ENCODE measurements at places on chromosomes 5 and 9.

DNA sequence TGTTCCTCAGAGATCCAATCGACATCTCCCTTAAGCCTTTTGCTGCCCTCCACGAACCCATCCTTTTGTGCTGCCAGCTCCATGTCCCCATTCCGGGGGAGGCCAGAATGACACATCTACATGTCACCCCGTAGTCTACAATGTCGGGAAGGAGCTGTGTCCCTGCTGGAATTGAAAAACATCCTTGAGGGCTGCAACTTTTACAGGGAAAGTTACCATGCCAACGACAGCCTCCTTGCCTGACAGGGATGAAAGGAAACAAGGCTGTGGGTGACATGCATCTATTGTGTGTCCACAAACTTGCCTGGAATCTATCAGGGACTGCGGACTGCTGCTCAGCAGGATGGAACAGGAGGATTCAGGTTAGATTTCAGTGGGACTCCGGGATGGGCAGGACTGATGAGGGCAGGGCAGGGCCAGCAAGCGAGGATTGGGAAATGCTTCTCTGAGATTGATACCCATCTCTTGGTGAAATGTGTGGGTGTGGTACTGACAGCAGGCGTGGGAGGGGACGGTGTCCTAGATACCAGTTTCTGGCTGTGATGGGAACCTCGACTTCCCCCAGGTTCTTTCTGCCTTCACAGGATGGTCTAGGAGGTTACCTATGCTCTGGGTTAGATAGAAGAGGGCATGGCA lies 25.5 kb downstream of the EGR1 start:
- H3K36me3 ChIP-seq = no peaks in the 10 kb centered on the region
- H3K27ac ChIP-seq = no peak overlapping the region
- H3K4me1 ChIP-seq = peaks cover 33% of the 10 kb centered on the region
- no peak overlapping the region for H3K4me3 ChIP-seq
- no peak for DNase-seq

DNA sequence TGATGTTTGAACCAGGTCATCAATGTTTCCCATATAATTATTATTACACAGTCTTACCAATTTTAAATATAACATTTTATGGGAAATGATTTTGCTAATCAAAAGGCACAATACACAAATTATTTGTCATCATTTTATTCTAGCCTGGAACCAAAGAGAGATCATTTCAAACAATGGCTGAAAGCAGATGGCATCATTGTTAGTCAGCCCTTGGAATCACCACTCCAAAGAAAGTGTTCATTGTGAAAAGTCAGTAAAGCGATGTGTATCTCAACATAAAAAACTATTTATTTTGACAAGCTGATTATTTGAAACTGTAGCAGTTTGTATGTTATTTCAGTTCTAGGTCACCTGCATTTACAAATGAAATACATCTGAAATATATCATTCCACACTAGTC lies 1068.7 kb downstream of the CDH12 start:
- H3K36me3 ChIP-seq = no peaks in the 10 kb centered on the region
- H3K27me3 ChIP-seq = no peaks in the 10 kb centered on the region
- DNase-seq = no peak
- no peak overlapping the region for H3K4me3 ChIP-seq
- H3K27ac ChIP-seq = no peak overlapping the region
- no peaks in the 10 kb centered on the region for H3K4me1 ChIP-seq

- no peak for DNase-seq
- H3K4me3 ChIP-seq = no peak overlapping the region
- H3K27me3 ChIP-seq = no peaks in the 10 kb centered on the region
- peaks cover 31% of the 10 kb centered on the region for H3K36me3 ChIP-seq
- no peaks in the 10 kb centered on the region for H3K4me1 ChIP-seq
These were observed 36.9 kb upstream of the PDCL start for GRCh38 chr9:122865300-122865699.

- H3K36me3 ChIP-seq = no peaks in the 10 kb centered on the region
- peaks cover 48% of the 10 kb centered on the region for H3K4me1 ChIP-seq
- peaks cover 50% of the 10 kb centered on the region for H3K27me3 ChIP-seq
- no peak overlapping the region for H3K4me3 ChIP-seq
- DNase-seq = no peak
These were observed 7.9 kb downstream of the ISL1 start for GRCh38 chr5:51391175-51391574.

GRCh38 chr9:9631284-9631683 lies 981.5 kb downstream of the PTPRD start:
- H3K4me1 ChIP-seq = no peaks in the 10 kb centered on the region
- DNase-seq = no peak
- no peaks in the 10 kb centered on the region for H3K36me3 ChIP-seq
- no peaks in the 10 kb centered on the region for H3K27me3 ChIP-seq
- H3K4me3 ChIP-seq = no peak overlapping the region
